ENCODE measurements at places on chromosomes 2 and 18.

- DNase-seq: no peak
These were observed 94.1 kb downstream of the RTN4 start for GRCh38 chr2:54956111-54956627.

DNA sequence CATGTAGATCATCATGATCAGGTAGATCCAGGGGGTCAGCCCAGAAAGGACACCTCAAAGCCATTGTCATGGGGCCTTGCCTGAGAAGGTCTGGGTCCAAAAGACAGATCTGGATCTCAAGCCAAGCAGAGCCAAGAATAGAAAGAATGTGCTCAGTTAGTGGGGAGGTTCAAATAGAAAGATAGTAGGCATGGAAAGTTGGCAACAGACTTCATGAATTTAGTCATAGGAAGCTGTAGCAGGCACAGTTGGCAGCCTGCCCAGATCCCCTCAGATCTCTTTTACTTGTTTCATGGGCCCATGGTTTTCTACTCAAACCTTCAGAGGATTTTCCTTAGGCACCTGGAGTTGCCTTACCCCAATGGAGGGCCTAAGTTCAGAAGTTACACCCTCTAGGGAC, 767.0 kb downstream of the SLC4A3 start:
- no peak for DNase-seq

GRCh38 chr18:74509856-74510769, 13.9 kb downstream of the CNDP2 start:
- DNase-seq: no peak

GRCh38 chr18:31658670-31659575, 25.5 kb downstream of the B4GALT6 start:
- DNase-seq: no peak

DNA sequence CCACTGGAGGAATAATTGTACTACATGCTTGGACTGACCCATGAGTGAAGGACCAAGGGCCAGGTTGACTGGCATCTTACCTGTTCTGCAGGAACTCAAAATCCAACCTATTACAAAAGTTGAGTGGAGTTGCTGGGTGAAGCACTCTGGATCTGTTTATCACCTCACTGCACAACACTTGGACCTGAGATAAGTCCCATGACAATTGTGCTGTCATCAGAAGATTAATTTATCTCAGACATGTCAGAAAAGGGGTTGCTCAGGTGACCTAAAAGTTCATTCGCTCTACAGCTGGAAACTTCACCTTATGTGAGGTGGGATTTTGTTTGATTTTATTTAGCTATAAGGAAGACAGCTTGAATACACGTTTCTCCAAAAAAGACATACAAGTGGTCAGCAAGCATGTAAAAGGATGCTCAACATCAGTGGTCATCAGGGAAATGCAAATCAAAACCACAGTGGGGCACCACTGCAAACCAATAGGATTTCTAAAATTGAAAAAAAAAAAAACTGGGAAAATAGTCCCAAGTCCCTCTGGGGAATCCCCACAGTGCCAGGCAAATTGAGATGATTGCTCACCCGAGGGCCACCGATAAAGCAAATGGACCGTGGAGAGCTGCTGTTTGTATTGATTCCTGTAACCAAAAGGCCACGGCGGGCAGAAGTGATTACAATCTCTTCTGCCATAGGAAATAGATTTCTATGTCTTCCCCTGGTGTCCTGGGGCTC, 65.8 kb upstream of the SLC35F5 start:
- DNase-seq: no peak

DNA sequence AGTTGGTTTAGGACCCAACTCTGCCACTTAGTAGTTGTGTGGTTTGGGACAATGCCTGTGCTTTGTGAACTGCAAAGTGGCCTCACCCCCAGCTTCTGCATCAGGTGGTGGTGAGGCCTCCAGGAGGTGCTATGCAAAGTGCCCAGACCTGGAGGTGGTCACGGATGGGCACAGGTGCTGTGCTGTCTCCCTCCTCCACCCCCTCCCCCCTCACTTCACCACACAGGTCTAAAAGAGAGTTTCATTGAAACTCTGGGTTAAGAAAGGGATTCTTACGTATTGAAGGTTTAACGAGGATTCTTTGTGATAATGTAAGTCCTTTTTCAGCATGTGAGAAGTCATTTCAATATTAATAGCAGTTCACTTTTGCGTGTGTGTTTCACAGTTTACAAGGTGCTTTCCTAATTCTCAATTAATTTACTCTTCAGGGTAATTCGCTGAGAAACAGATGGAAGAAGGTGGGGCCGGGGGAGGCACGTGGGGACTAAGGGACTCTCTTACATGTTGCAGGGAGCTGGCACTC, 369.9 kb downstream of the LPIN1 start:
- no peak for DNase-seq

DNA sequence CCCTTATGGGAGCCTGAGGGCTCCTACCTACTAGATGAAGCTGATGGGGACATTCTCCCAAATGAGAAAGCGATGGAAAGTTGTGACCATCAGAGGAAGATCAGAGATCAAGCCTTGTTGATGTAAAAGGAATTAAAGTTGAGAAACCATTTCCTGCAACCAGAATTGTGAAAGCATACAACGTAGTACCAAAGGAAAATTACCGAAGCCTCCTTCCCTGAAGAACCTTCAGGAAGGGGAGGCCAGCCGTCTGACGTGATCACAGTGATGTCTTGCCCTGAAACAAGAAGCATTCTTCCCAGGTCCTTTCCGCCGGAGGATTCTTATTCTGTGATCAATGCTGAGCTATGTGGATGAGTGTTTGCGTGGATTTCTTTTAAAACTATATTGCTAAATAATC, 211.6 kb upstream of the TNP1 start:
- DNase-seq: no peak

DNA sequence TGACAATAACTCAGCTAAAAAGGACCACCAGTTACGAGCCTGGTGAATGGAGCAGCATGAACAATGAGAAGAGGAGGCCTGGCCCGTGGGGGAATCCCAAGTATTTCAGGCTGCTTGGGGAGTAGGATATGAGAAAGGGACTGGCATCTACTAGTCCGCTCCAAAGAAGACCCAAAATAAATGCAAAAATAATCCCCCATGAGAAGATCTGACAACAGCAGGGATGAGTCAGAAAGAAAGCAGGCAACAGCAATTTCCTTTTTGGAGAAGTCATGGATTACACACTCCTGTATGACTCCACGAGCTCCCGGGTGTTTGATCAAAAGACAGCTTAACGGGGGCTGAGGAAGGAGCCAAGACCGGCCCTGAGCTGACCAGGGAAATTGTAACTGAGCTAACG, 111.4 kb downstream of the SOX11 start:
- DNase-seq: no peak
